ENCODE measurements at places on chromosomes 1 and 21.

GRCh38 chr1:184974056-184974836 is at the start of gene NIBAN1:
NIBAN1 (minus strand) TSS chr1:184974508; CDS start chr1:184974356, 152 bp downstream.
- DNase-seq, result peak; percentile 65

GRCh38 chr21:44550807-44551206 is 498 bp downstream of the KRTAP10-2 start:
- DNase-seq, result no peak

DNA sequence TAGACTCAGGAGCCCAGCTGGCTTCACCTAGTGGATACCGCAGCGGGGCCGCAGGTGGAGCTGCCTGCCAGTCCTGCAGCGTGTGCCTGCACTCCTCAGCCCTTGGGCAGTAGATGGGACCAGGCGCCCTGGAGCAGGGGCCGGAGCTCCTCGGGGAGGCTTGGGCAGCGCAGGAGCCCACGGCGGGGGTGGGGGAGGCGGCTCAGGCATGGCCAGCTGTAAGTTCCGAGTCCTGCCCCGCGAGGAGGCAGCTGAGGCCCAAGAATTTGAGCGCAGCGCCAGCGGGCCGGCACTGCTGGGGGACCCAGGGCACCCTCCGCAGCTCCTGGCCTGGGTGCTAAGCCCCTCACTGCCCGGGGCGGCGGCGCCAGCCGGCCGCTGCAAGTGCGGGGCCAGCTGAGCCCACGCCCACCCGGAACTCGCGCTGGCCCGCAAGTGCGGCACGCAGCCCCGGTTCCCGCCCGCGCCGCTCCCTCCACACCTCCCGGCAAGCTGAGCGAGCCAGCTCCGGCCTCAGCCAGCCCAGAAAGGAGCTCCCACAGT is 30.9 kb downstream of the UTP25 start:
- no peak for DNase-seq

DNA sequence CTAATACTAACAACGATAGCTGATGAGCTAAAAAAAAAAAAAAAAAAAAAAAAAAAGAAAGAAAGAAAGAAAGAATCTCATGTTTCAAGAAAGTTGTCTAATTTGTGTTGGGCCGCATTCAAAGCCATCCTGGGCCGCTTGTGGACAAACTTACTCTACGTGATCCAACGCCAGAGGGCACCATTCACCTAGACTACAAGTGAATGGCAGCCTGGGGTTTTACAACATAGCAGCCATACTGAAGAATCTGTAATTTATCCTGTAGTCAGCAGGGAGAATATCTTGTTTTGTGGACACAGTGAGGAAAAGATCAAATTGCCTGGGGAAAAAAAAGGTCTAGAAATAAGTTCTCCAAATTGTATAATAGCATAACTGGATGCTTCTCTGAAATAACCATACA is 47.0 kb downstream of the CYP2J2 start:
- DNase-seq, result peak; percentile 2

Measured in activated T-helper 9 cell treated with anti-CD3 and anti-CD28 coated beads, Interleukin-2, amount 50 U/mL, for 16 hours (primary cell).